ENCODE measurements at places on chromosomes 1 and 21. TPM values are rescaled to one million over a fixed set of nuclear protein-coding genes. Genes with fewer than 3 reads are reported as not detected.

Gene SYCP1
- polyA plus RNA-seq = 0.19 TPM

Gene RNU5D-1
- not detected for polyA plus RNA-seq

Gene ATP6V1G3
- not detected for polyA plus RNA-seq

Gene ACTN2
- polyA plus RNA-seq = 0.67 TPM

Gene OR2AK2
- not detected for polyA plus RNA-seq

Gene NEK2
- 20.7 TPM for polyA plus RNA-seq

Gene WDTC1
- 38.4 TPM for polyA plus RNA-seq

Gene ELF3
- polyA plus RNA-seq = 1.2 TPM

Gene WDR64
- 0.32 TPM for polyA plus RNA-seq

Gene PDC
- polyA plus RNA-seq = not detected

Gene VAV3
- polyA plus RNA-seq = 4.7 TPM

Gene PRR9
- polyA plus RNA-seq = not detected

Gene SEMA6C
- 31.8 TPM for polyA plus RNA-seq

Gene PTPN7
- 0.86 TPM for polyA plus RNA-seq

GRCh38 chr1:52225174-52225573, 83.3 kb downstream of the ZFYVE9 start:
- no peak for DNase-seq

- DNase-seq = no peak
Observed at GRCh38 chr21:28458446-28458845, 534.2 kb downstream of the LTN1 start.

- DNase-seq = no peak
Observed at GRCh38 chr1:156433602-156434001, 64.6 kb downstream of the RHBG start.

GRCh38 chr1:213737398-213738035, 250.3 kb upstream of the PROX1 start:
- DNase-seq = no peak

DNA sequence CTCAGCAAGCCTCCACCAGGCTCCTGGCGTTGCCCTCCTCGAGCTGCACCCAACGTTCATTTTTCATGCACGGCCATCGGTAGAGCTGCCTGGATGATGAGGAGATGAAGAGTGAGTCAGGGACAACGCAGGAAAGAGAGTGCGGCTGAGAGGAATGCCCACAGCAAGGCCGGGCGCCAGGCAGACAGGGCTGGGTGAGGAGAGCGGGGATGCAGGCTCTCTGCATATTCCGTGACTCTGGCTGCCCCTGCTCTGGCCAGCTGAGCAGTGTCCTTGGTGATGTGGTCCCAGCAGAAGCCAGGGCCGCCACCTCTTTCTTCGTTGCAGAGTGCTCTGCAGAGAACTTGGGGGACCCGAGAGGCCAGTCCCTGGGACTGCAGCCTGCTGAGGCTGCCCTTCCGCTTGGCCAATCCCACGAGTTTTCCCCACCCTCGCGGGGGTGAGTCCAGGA, 10.8 kb downstream of the UMODL1 start:
- no peak for DNase-seq

DNA sequence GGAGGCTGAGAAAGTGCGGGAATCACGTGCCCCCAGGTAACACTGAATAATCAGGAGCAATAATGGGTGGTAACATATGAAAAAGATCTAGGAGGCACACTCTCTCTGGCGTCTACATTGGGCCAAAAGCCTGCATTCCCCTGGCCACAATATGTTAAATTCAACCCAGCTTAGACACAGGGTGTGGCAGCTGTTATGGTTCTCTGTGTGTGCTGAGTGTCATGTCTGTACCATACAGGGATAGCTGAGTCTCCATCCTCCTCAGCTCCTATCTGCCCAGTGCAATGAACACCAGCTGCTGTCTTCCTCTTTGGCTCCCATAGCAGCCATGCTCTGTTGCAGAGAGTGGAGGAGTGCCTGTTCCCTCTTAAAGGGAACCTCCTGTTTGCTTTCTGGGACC, 14.3 kb downstream of the S100A11 start:
- no peak for DNase-seq

DNA sequence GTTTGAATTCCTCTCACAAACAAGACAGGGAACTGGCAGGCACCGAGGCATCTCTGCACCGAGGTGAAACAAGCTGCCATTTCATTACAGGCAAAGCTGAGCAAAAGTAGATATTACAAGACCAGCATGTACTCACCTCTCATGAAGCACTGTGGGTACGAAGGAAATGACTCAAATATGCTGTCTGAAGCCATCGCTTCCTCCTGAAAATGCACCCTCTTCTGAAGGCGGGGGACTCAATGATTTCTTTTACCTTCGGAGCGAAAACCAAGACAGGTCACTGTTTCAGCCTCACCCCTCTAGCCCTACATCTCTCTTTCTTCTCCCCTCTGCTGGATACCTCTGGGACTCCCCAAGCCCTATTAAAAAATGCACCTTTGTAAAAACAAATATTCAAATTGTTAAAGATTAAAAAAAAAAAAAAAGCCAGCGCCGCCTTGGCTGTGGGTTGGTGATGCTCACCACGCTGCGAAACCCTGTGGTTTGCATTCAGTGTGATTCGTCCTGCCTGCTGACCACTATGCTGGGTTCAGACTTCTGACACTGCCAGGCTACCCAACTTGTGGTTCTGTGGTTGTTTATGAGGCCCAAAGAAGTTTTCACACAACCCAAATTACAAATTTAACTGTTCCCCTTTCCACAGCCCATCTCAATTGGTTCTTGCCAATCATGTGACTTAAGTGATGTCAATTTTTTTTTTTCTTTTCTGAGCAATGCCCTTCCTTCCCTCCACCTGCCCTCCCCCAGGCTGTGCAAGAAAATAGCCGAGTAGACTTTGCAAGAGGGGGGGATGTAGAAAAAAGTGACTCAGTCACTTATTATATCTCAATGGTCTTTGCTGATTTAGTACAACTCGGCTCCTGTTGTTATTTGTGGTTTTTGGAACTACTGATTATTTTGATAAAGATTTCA, at the start of gene RUNX1:
Gene RUNX1 (minus strand): TSS at position 597 of the 912 bp plus-strand sequence.
- no peak for DNase-seq

DNA sequence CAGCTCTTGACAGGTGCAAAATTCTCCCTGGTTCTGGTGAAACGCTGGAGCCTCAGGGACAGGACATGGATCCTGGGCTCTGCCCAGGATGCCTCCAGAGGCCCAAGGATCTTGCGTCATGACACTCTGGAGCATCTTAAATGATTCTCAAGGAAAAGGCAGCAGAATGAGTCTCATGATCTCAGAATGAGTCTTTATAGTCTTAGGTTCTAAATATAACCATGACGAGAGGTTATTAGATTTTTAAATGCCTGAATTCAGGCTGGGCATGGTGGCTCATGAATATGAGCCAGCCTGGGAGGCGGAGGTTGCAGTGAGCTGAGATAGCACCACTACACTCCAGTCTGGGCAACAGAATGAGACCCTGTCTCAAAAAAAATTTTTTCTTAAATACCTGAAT, 55.5 kb downstream of the ECE1 start:
- DNase-seq = no peak

GRCh38 chr1:218553197-218553596, 208.1 kb downstream of the TGFB2 start:
- no peak for DNase-seq

GRCh38 chr1:162772571-162773154, 17.8 kb upstream of the HSD17B7 start:
- no peak for DNase-seq

GRCh38 chr21:31604591-31605190, 54.8 kb upstream of the SOD1 start:
- peak; percentile 32 for DNase-seq

- peak; percentile 52 for DNase-seq
Observed at GRCh38 chr21:36260030-36260787, 59.8 kb upstream of the MORC3 start.

DNA sequence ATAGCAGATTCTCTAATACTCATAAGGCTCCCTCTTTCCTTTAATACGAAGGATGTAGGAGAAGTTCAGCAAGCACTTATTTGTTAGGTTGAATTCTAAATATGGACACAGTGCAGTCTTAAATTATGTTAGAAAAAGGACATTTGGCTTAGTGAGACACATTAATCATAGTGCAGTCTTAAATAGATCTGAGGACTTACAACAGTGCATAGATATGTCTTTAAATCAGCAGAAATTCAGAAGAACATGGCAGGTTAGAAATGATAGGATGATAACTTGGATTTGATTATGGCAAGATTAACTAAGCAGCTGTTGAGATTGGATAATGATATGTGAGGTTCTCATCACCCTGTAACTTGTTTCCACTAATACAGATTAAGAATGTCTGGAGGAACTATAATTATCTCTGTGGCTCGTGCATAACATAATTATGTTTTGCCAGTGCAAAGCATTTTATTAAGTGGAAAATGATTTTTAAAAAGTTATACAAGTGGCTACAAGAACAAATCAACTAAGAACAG, 485.9 kb downstream of the USP25 start:
- no peak for DNase-seq

All from left renal pelvis (tissue), 4 donors.